ENCODE measurements at places on chromosomes 2 and 18. TPM values are rescaled to one million over a fixed set of nuclear protein-coding genes. Genes with fewer than 3 reads are reported as not detected.

GRCh38 chr2:98546186-98546585, 62.1 kb downstream of the COA5 start:
- no peak overlapping the region for H3K4me3 ChIP-seq
- no peak for DNase-seq
- no peaks in the 10 kb centered on the region for H3K27me3 ChIP-seq
- peaks cover 51% of the 10 kb centered on the region for H3K36me3 ChIP-seq
- no peaks in the 10 kb centered on the region for H3K4me1 ChIP-seq
- no peak overlapping the region for H3K27ac ChIP-seq

The ACTR3 gene
- 148 TPM for polyA plus RNA-seq

DNA sequence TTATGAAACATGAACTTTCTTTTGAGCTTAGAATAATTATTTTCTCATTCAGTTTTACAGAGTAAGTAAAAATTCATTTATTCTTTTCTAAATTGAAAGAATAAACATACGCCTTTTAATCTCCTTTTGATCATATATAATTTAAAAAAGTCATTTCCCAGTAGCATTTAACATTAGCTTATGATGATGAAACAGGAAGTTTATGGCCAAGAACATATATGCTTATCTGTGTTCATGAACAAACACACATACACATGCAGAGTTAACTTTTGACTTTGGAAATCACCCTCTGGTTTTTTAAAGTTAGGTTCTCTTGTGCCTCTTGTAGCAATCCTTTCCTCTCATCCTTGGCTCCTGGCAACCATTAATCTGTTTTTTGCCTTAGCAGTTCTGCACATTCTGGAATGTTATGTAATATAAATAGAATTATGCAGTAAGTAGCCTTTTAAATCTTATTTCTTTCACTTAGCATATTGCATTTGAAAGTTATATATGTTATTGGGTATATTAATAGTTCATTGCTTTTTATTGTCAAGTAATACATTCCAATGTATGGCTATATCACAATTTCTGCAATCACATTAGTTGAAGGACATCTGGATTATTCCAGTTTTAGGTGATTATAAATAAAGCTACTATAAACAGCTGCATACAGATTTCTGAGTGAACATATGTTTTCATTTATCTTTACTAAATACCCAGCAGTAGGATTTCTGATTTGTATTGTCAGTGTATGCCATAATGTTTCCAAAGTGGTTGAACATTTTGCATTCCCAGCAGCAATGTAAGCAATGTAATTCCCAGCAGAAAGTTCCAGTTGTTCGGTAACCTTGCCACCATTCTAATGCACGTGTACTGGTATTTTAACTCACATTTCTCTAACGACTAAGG, 210.3 kb downstream of the ZRANB3 start:
- H3K27me3 ChIP-seq, result no peaks in the 10 kb centered on the region
- no peaks in the 10 kb centered on the region for H3K4me1 ChIP-seq
- DNase-seq, result no peak
- no peak overlapping the region for H3K27ac ChIP-seq

DNA sequence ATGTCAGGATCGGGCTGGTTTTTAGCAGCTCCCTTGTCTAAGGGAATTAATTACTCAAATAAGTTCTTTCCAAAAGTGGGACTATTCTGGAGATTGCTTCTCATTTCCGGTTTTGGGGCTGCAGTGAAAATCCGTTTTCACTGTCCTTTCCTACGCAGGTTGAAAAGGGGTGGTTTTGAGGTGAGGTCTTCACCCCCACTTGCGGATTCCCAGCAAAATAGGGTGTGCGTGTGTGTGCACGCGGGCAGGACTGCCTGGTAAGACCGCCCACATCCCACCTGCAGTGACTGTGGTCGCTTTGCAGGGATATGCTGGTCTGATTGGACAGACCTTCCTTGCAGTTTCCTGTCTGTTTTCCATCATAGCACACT, 472 bp upstream of the PLEKHM3 start:
- no peaks in the 10 kb centered on the region for H3K27me3 ChIP-seq
- H3K4me1 ChIP-seq, result peaks cover 8% of the 10 kb centered on the region
- DNase-seq, result no peak
- H3K36me3 ChIP-seq, result no peaks in the 10 kb centered on the region
- H3K27ac ChIP-seq, result peak overlapping the region; percentile 80

- no peaks in the 10 kb centered on the region for H3K4me1 ChIP-seq
- no peaks in the 10 kb centered on the region for H3K27me3 ChIP-seq
- H3K36me3 ChIP-seq, result no peaks in the 10 kb centered on the region
- H3K4me3 ChIP-seq, result no peak overlapping the region
- H3K27ac ChIP-seq, result no peak overlapping the region
- DNase-seq, result no peak
Observed at GRCh38 chr2:144580521-144581161, 60.7 kb upstream of the ZEB2 start.

The TYMS gene
- 69.9 TPM for polyA plus RNA-seq
